ENCODE measurements at places on chromosomes 11 and 22.
A peak's percentile ranks its signal among the peaks of the same experiment; 100 is the strongest.

GRCh38 chr11:94088906-94089305 is 39.7 kb upstream of the PANX1 start:
- no peak for DNase-seq

DNA sequence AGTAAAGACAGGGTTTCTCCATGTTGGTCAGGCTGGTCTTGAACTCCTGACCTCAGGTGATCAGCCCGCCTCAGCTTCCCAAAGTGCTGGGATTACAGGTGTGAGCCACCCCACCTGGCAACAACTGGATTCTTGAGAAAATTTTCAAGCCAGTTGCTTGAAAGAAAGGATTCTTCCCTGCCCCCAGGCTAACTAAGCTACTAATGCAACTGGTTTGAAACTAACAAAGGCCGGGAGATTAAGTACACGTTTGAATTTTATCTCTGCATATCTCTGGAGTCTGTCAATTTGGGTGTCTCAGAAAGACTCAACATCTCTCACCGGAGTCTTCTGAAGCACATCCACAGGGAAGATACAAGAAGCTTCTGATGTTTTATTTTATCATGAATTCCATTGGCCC is 10.7 kb upstream of the ETS1 start:
- no peak for DNase-seq

- DNase-seq, result peak; percentile 87
Measured at GRCh38 chr11:134949121-134950090, 537.4 kb upstream of the B3GAT1 start.

GRCh38 chr11:107741044-107741823 is 29.4 kb upstream of the SLN start:
- DNase-seq, result peak; percentile 1

DNA sequence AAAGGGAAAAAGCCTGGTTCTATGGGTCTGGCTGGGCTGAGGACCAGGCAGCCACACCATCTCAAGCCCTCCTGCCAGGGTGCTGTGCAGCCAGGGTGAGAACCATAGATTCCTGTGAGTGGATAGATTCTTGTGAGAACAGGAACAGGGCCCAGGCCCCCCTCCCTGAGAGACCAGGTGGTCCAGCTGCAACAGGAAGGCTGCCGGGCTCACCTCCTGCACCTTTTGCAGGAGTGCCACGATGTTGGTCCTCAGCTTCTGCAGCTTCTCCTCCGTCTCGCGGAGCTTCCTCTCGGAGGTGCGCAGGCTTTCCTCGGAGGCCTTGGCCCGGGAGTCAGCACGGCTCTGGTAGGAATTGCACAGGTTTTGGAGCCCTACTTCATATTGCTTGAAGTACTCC is 40.8 kb downstream of the MORC2 start:
- DNase-seq, result no peak

DNA sequence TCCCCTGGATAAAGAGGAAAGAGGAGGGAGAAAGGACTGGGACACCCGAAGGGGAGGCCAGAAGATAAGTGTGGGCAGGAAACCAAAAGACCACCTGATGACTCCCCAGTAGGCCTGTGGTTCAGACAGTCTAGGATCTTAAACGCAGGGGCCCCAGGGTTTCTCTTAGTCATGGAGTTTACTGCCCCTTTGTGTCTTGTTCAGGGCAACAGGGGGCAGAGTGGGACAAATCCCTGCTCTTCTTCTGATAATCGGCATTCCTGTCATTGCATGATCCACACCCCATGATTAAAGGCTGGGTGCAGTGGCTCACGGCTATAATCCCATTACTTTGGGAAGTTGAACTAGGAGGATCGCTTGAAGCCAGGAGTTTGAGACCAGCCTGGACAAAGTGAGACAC is 4.7 kb upstream of the TMPRSS13 start:
- no peak for DNase-seq
